Stimulated activated CD4-positive, alpha-beta T cell treated with anti-CD3 and anti-CD28 coated beads, TNF-alpha, amount 100 ng/mL, for 48 hours (primary cell): ENCODE measurements at places on chromosomes 11 and 22.

DNA sequence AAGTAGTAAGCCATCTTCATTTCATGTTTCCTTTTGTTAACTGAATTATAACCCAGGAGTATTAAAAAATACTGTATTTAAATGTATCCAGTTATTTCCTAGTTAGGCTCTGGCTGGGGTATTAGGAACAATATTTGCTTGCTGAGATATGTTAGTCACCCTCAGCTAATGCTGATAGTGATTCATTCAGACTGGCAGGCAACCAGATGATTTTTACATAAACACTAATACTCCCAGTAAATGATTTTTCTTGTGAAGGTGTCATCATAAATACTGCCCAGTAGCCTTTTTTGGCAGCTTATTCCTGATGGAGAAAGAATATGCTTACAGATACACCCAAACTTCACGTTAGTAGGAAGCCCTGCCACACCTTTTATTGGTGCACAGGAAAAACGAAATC is 8.1 kb downstream of the YWHAH start:
- no peak for DNase-seq

- no peak for DNase-seq
Observed at GRCh38 chr22:21000207-21000986, 1.5 kb downstream of the THAP7 start.

GRCh38 chr11:130480711-130481140 is 32.3 kb downstream of the ADAMTS15 start:
- DNase-seq, result no peak

GRCh38 chr11:94519478-94520084 is 7.3 kb downstream of the C11orf97 start:
- DNase-seq, result no peak

DNA sequence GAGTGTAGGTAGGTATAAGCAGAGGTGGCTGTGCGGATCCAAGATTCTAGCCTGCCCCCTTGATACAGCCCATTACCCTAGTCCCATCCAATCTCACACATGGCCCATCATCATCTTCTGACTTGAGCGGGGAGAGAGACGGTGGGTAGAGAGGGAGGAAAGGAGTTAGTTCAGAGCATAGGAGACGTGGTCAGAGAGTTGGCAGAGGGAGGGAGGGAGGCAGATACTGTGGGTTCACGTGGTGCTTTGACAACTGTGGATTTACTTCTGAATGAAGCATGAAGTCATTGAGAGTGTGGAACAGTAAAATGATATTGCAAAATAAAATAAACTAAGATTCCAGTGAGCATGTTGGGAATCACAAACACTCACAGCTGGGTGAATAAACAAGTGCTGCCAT is 31.4 kb upstream of the VPREB1 start:
- no peak for DNase-seq

- no peak for DNase-seq
Observed at GRCh38 chr11:44638032-44638431, 72.6 kb downstream of the CD82 start.

DNA sequence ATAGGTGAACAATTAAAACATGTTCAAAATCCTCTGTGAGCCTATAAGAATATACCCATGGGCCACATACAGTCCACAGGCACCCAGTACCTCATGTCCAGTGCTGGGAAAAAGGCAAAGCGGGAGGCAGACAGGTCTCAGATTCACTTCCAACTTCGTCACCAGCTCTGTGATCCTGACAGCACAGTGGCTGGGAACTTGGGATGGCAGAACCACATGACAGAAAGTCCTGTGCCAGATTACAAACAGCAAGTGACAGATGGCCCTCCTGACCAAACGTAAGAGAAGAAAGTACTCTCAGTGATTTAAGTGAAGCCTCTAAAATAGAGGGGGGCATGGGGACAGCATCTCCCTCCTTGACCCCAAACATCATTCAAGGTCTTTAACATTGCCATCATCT is 5.8 kb downstream of the SLC1A2 start:
- no peak for DNase-seq

DNA sequence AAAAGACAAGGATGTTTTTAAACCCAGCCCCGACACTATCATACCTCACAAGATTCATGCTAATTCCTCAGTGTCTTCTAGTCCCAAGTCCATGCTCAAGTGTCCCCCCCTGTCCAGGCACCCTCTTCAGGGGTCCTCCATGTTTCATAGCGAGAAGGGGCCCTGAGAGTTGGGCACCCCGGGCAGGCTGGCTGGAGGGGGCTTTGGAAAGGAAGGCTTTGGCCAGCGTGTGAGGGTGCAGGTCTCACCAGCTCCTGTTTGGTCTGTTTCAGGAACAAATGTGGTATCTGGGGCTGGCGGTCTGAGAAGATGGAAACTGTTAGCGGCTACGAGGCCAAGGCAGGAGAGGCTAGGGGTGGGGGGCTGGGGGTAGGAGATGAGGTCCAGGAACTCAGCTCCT is 4.5 kb upstream of the SSH3 start:
- no peak for DNase-seq

DNA sequence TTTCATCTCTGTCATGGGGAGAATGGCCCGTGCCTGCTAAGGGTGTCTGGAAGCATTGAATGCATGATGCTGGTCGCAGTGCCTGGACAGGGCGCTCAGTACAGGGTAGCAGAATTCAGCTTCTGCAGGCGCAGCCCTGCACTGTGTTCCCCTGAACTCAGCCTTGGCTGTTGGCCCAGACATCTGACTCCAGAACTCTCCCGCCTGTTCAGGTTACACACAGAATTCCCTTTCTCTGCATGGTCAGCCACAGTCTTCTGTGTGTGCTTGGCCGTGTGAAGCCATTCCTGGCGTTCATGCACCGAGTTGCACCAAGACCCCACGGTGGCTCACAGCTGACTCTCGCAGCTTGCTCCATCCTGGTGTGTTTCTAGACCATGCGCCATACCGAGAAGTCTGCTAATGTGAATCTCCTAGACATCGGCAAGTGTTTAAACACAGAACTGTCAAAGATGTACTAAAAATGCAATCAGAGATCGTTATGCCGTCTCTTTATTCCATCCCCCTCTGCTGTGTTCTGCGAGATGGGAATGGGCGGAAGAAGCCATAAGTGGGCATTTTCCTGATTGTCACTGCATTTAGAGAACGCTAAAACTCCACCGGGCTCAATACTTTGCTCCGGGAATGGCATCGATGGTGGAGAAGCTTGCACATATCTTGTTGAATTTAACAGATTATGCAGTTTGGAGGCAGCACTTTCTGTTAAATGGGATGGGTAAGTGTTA is 55.6 kb downstream of the MPPED1 start:
- no peak for DNase-seq

DNA sequence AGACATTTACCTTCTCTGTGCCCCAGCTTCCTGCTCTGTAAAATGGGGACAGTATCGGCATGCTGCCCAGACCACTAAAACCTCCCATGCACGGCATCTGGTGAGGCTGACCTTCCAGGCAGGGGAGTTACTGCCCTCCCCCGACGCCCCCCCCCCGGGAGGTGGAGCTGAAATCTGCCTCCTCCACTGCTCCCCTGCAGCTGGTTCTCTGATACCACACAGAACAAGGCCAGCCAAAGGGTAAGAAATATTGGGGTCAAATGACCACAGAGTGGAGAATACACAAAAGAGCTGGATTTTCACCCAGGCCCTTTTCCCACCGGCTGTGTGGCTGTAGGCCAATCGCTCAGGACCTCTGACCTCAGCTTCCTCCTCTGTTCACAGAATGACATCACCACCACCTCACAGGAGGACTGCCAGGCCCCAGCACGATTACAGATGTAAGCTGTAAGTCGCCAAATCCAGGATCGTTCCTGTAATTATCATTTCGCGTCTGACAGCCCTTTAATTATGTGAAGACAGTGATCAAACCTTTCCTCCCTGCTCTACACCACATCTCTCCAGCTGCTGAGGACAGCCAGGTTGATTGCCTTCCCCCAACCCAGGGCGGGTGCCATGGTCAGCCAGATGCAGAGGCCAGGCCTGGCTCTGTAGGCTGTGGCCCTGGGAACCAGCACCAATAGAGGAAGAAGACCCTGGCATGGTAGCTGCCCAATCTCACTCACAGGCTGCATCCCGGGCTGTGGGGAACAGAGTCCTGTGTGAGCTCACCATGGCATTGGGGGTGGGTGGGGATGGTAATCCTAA is 35.7 kb upstream of the KLHL35 start:
- no peak for DNase-seq

DNA sequence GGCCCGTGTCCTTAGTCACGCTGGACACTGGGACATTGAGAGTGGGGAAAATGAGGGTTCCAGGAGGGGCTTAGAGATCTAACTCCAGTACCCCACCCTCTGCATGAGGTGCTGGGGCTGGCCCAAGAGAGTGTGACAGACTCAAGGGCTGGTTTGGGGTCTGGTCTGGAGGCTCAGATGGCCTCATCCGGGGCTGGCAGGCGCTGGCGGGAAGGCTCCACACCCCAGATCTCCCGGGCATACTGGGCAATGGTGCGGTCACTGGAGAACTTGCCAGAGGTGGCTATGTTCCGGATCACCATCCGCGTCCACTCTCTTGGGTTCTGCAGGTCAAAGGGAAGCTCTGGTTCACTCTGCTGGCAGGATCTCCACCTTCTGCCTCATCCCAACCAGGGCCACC is 2.5 kb upstream of the RASGRP2 start:
- DNase-seq, result no peak

- DNase-seq, result peak; percentile 20
Observed at GRCh38 chr11:64810891-64811272, 531 bp upstream of the MEN1 start.

GRCh38 chr11:10041332-10041731 is 252.7 kb downstream of the SBF2 start:
- no peak for DNase-seq

DNA sequence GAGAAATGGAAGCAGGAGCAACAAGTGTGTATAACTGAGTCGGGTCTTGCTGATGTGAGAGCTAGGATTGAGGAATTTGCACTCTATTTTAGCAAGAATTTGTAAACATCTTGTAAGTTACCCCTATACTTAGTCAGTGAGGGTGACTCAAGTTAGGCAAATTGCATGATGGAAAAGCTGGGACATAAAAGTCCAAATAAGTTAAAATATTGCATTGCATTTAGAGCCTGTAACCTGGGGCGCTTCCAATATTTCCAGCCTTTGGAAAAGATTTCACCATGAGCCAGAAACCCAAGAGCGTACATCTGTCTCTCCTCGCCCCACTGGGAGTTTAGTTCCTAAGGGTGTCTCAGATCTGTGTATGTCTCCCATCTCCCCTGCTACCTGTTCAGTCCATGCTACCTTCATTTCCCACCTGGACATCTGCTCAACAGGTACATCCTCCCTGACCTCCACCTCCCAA is 37.0 kb upstream of the ACCSL start:
- DNase-seq, result no peak

DNA sequence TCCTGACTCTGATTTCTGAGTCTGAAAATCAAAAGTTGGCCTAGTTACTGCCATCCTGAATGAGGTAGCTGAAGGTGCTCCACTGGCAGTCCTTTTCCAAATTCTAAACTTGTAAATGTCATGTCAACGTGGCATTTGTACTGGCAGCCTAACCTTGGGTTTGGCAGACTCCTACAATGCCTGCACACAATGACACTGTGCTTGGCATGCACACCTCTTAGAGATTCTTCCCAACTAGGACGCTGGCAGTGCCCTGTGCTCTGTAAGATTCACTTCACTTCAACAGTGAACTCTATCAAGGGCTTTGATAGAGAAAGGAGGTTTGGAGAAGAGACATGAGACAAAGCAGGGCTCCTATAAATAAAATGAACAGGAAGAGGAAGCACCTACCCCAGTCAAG is 21.9 kb upstream of the PPP2R1B start:
- DNase-seq, result no peak

DNA sequence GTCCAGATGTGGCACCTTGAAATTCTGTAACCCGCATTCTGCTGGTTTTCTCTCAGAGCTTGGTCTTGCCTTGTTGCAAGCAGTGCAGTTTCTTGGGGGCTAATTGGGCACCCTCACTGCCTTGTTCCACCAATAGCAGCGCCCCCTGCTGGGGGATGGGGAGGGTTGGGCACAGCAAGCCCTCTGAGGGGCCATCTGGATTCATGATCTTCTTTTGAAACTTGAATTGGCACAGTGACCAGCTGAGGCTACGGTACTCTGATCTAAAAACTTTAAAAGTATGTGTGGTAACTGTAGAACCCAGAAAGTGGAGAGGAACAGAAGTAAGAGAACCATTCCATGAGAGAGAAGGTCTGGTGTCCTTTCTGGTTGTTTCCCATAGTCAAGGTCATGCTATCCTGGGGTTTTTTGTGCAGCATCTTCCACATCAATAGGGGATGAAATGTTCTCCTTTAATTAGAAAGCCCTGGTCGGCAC is 64.2 kb downstream of the MED15 start:
- peak; percentile 67 for DNase-seq

GRCh38 chr11:104918113-104918824 is 20.0 kb upstream of the CASP12 start:
- no peak for DNase-seq

DNA sequence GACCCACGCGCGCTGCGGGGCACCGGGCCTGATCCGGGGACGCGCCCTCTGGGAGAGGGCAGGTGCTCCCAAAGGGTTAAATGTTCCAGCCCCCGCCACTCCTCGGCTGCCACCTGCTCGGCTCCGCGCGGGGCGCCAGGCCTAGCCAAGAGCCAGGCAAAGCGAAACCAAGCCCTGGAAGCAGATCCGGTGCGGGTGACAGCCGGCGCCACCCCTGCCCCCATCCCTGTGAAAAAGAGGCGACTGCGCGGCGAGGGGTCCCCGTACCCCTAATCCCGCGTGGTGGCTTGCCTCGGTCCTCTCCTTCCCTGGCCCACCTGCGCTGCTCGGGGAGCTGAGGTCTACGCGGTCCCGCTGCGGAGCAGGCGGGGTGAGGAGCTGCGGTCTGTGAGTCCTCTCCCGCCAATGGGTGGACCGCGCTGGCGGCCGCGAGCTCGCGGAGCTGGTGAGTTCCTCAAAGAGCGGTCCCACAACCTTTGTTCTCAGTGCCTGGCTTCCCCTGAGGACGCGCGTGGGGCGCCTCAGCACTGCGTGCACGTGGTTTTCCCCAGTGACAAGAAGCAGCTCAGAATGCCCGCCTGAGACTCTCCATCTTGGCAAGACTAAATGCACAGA is at the start of gene ME3:
Gene ME3, minus strand, starts transcription at position 610 of the 615 bp plus-strand sequence.
- peak; percentile 26 for DNase-seq

DNA sequence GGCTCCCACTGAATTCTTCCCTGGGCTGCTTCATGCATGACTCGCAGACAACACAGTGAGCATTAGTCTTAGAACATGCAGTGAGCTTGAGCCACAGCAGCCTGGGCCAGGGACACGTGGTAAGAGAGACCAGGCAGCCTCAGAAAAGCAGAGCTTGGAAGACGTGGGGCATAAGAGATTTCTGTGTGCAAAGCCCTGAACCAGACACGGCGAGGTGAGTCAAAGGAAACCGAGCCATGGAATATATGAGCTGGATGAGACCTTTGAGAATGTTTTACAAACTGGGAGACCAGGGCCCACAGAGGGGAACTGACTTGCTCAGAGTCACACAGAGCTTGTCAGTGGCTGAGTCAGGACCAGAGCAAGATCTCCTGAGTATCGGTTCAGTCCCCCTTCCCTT is 8.5 kb upstream of the FXYD6 start:
- DNase-seq, result no peak
